Pons (tissue), 1 donor: ENCODE measurements at places on chromosomes 13 and 19.

GRCh38 chr19:29571181-29571580 is 34.9 kb upstream of the POP4 start:
- no peak for DNase-seq

- no peak for DNase-seq
These were observed 14.3 kb upstream of the SBK3 start for GRCh38 chr19:55559684-55560083.

DNA sequence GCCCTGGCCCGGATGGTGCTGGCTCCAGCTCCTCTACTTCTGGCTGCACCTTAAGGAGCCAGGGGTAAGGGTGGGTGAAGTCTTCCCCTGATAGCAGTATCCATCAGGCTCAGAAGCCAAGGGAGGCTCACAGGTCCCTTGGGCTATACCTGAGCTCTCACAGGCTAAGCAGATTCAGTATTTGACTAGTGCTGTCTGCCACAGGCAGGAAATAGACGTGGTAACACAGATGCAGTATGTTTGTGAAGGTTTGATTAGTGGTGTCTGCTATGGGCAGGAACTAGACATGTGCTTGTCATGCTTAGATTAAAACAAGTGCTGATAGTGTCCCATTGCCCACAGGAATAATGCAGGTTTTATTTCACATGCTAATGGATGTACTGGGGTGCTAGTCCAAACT is 4.0 kb downstream of the SYT5 start:
- DNase-seq = no peak

GRCh38 chr13:37109051-37109678 is 3.7 kb upstream of the CSNK1A1L start:
- peak; percentile 77 for DNase-seq

GRCh38 chr13:70203661-70204229 is 95.5 kb upstream of the KLHL1 start:
- DNase-seq = no peak

GRCh38 chr13:24511019-24511815 is 1.4 kb downstream of the PARP4 start:
- DNase-seq = peak; percentile 54

DNA sequence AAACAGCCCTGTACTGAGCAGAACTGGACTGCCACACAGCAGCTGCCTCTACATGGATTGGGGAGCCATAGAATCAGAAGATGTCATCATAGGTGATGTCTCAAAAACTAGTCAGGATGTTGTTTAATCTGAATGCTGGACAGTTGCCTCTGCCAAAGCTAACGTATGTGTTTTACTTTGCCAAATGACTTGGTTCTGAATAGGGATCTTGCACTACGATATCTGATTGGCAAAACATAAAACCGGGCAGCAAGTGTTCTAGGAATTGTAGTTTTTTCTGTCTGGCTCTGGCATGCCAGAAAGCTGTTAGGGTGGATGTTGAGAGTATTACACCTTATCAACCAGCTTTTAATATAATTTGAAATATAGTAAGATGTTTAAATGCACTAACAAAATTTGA is 645.9 kb downstream of the GPC5 start:
- no peak for DNase-seq

- peak; percentile 84 for DNase-seq
These were observed 140.4 kb downstream of the TEX29 start for GRCh38 chr13:111460548-111461444.

DNA sequence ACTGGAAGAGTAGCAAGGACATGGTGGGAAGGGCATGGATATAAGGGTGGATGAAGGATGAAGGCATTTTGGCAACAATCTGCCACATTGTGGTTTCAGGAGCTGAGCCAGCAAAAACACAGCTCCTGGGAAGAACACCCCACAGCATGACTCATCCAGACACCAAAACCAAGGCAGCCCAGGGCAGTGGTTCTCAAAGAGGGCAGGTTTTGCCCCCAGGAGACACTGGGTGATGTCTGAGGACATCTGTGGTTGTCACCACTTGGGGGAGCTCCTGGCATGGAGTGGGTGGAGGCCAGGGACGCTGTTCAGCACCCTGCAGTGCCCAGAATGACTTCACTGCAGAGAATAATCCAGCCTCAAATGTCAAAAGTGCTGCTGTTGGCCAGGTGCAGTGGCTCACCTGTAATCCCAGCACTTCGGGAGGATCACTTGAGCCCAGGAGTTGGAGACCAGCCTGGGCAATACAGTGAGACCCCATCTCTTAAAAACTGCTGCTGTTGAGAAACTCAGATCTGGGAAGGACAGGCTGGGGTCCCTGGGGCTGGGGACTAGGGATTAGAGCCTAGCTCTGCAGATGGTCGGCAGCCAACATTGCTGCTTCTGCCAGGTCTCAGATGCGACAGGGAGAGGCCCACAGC is 16.1 kb downstream of the ZFR2 start:
- no peak for DNase-seq

- peak; percentile 22 for DNase-seq
These were observed 73.1 kb downstream of the EPS15L1 start for GRCh38 chr19:16398530-16399249.

- DNase-seq = no peak
These were observed 410.0 kb downstream of the FGF9 start for GRCh38 chr13:22080832-22081231.

- DNase-seq = no peak
These were observed 29.4 kb downstream of the DIAPH3 start for GRCh38 chr13:60134376-60134775.

DNA sequence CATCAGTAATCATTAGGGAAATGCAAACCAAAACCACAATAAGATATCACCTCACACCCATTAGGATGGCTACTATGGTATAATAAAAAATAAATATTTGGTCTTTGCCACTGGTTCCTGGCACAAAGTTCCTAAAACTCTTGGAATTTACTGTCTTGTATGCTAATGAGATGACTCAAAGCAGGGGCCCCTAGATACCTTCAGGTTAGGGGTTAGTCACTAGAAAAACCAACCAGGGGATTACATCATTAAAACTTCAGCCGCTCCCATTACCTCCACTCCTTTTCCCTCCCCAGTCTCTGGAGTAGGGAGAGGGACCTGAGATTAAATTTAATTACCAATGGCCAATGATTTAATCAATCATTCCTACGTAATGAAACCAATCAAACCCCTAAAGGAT is 49.6 kb downstream of the THSD1 start:
- no peak for DNase-seq

DNA sequence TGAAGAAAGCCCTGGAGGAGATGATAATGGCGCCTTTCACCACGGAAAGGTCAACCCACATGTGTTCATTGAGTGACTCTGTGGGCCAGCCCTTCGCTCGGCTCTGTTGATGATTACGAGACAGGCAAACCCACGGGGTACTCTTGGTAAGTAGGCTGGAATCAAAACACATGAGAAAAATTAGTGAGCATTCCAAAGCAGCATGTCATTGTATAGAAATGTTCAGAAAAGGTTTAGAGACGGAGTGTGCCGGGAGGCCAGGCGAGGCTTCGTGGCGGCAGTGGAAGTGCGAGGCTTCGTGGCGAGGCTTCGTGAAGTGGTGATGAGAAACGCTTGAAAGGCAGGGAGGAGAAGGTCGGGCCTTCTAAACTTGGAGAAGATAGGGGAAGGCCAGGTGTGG is 144.3 kb downstream of the ZNF536 start:
- DNase-seq = no peak

GRCh38 chr13:99665711-99666110 is 164.4 kb downstream of the TM9SF2 start:
- DNase-seq = no peak

GRCh38 chr13:30325668-30326067 is 18.3 kb upstream of the KATNAL1 start:
- DNase-seq = no peak

DNA sequence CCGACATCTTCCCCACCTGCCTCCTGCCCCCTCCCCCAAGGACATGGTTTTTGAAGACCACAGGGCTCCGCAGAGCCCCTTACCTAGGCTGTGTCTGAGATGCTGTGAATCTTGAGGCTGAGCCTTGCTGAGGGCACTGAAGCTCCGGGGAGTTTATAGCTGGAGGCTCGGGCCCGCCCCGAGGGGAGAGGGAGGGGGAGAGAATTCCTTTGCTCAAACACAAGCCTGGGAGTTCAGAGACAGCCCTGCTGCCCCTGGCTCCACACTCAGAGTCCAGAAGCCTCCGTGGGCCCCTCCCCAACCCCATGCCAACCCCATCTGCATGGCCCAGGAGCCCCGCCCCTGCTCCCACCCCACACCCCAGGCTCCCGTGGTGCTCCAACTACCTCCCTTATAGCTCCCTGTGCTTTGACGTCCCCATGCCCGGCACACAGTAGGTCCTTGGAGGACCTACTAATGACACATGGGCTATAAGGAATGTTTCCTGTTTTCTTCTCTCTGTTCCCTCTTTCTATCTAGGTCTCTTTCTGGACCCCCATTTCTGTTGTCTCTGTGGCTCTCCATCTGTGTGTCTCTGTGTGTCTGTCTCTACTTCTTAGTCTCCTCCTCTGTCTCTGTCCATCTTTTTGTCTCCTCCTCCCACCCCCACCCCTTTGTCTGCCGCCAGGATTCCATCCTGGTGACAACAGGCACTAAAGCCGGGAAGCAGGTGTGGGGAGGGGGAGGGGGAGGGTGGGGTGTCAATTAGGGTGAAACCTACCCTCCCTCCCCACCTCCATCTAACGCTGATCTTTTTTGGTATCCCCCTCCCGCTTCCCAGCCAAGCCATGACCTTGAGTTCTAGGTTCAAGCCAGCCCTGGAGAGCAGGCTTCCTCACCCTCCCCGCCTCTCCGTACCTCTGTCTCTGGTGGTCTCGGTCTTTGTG is at the start of gene TNNT1:
TSS of gene TNNT1 (minus strand) at position 129 of the 926 bp plus-strand sequence. CDS start 2,049 bp downstream, outside the sequence.
- DNase-seq = no peak

DNA sequence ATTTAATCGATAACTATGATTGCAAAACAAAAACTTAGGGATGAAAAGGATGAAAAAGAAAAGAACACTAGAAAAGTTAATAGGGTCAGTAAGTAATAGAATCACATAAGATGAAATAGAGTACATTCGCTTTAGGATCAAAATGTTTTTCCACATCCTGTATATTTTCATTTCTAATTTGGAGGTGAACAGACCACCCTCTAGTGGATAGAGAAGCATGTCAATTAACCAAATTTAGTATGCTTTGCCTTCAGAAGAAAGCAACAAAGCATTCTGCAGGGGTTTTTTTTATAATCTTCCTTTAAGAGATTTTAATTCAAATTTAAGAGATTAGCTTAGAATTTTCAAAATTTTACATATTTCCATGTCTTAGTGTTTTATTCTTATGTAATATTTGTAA is 611.0 kb upstream of the SGCG start:
- no peak for DNase-seq

DNA sequence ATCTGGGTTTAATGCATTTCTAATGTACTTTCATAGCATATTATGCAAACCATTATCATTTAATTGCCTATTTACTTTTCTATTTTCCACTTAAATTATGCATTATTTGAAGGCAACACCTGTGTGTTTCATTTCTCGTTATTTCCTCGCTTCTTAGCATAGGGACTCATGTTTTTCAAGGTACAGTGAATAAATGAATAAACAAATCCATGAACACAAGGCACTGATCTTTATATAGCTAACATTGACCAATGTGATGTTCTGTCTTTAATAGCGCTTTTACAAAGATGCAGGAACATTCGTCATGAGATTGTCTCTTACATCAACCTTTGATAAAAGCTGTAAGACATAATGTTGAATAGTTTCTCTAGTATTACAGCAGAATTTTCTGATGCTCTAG is 121.2 kb downstream of the B3GLCT start:
- DNase-seq = no peak

DNA sequence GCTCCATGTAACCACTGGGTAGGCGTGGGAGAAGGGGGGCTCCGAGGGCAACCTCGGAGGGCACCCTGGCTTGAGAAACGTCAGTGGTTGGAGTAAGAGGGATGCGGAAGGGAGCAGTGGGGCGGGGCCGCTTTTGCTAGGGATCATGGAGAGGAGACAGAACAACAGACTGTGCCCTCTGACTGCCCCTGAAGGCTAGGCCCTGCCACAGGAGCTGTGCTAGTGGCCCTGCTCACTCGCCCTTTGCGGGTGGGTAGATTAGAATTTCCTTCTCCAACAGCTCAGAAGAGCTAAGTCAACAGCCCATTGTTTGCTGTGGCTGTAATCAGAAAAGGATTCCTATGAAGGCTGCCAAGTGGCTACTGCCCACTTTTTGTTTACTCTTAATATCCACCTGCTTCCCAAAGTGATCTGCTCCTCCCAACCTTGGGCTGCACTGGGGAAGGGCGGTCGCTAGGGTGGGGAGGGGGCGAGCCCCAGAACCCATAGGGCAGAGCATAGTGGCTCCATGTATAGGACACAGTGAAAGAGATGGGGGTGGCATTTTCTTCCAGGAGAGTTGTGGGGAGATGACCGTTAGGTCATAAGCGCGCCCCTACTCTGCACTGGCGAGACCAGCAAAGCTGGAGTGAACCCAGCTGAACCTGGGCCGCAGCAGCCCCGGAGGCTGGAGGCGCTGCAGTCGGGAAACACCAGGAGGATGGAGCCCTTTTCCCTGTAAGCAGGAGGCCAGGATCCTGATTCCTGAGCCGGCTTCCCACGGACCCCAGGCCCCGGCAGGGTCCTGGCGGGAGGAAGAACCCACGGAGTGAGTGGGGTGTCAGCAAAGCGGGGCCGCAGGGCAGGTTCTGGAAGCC is 1.9 kb upstream of the C1QTNF9 start:
- DNase-seq = no peak

GRCh38 chr13:23674795-23675640 is 104.8 kb downstream of the TNFRSF19 start:
- DNase-seq = no peak

DNA sequence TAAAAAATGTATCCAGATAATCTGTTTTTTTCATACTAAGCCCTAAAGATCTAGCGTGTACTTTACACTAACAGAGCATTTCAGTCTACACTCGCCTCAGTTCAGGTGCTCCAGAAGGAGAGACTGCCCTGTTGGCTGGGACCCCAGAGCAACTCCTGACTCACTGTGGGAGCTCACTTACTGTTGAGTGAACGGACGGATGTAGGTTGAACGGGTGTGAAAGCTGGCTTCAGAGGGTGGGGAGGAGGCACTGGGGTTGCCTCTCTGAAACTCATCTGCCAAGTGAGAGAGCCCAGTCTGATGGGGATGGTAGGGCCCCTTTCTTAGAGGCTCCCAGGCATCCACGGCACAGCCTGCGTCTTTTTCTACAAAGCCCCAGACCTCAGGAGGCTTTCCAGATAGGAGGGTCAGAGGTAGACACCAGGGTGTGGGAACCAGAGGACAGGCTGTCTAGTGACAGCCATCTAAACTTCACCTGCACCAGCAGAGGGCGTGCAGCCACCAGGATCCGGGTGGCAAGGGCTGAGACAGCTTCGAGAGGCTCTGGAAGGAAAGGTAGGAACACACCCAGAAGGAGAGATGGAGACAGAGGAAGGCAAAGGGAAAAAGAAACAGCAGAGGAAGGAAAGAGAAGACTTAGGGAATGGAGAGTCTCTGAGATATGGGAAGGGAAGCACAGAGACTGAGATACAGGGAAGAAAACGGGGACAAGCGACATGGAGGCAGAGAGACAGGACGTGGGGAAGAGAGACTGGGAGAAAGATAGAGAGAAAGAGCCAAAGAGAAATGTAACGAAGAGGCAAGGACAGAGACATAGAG is 3.7 kb downstream of the KASH5 start:
- DNase-seq = peak; percentile 64
